ENCODE measurements at places on chromosomes 7 and 10.

DNA sequence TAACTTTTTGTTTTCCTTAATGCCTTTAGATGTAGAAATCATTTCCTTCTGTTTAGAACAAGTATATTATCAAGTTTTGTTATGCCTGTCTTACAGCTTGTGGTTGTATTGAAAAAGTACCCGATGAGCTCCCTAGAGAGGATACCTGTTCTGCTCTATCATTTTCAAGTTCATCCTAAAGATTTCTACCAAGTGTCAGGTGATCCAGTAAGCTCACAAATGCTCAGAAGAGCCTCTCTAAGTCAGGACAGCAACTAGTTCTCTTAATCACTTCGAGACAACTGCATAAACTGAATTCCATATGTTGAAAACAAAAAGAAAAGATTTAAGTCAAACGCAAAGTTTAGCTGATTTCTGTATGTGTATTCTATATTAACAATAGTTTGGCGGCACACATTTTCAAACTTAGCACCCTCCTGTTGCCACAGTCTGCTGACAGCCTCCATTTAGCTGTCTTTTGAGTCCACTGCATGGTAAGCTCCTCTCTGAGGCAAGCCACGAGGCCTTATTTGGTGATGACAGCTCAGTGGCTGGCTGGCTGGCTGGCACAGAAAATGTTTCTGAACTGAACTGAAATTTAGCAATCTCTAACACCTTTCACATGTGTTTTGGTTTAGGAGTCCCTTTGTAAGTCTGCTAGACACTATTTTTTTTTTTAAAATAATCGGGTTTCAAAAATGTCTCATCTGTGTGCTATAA, 59.4 kb downstream of the SEMA3C start:
- no peak for DNase-seq

DNA sequence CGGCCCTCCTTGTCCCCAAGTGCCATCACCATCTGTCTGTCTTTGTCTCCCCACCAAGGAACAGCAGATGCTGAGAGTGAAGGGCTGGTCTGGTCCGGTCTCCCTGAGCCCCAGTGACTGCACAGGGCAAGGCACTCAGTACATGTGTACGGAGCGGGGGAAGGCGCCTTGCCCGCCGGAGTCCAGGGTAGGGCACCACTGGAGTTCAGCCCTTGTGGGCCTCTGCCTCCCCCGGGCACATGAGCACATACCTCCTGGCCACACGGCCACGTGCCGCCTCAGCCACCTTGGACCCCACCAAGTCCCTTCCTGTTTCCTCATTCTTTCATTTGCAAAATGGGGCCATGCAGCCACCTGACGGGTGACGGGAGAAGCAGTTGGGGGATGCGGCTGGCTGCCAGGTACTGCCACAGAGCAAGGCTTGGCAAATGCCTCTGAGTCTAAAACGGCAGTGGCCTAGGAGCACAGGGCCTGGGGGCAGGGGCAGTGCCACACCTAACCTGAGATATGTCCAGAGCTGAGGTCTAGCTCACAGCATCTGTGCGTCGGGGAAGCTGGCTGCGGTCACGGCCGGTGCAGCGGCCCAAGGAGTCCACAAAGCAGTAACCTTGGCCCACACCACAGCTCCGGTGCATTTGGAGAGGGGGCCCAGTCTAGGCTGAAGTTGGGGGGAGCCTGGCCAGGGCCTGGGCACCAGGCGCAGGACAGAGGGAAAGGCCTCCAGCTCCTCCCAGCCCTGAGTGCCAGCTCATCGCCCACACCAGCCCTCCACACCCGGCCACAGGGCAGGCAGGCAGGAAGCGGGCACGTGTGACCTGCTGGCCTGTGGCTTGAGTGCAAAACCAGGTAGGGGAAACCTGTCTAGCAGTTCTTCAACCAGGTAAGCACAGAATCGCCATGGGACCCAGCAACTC, 5.2 kb downstream of the ADAP1 start:
- DNase-seq, result no peak

DNA sequence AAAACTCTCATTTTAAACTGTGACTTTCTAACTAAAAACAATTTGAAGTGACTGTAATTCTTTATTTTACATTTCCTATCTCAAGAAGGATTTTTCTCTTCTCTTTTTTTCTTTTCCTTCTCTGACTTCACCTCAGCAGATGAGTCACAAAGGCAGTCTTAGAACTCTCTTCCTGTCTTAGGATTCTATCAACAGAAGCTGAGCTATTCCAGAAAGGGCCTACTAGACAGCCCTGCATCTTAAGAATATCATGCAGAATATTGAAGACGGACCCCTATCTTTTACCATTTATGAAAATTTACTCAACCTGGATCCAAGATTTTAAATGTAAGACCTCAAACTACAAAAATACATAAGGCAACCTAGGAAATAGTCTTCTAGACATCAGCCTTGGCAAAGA, 365.7 kb upstream of the SEMA3C start:
- no peak for DNase-seq

DNA sequence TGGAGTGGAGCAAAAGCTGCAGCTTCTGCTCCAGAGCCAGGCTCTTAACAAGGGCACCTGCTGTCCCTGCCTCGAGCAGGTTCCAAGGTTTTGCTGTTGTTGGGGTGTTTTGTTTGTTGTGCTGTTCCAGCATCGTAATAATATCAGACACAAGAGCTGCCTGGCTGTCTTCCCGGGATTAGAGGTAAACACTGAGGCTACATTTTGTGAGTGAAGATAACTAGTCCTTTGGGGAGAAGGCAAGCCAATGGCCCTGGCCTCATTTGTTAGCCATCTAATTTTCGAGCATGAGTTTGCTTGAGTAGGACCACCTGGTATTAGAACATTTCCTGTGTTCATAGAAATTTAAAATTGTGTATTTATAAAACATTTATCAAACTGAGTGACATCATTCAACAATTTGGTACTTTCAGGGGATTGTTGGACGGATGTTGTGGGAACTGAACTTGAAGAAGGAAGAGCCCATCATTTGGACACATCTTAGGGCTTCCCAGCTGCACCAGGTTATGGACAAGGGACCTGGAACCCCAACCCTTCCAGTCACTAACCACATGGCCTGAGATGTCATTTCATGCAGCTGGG, 555.0 kb downstream of the TNS3 start:
- no peak for DNase-seq

DNA sequence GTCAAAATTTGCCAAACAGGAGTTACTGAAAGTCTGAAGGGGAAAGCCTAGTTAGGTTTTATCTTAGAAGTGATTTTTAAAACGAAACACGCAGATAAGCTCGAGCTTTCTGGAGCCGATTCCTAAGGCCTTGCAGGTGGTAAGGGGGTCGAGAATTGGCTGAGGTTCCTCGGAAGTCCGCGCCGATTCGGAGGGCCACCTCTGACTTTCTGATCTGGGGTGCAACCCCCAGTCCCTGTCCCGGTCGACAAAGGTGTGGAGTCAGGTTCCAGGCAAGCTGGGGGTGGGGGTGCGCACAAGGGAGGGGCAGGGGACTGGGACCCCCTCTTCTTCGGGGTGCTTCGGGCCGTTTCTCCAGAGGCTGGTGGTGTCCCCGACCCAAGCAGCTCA, 701 bp upstream of the CUL1 start:
- DNase-seq, result no peak
